CD4-positive, alpha-beta T cell treated with Interleukin-17A for 4 hours (primary cell): ENCODE measurements at places on chromosomes 16 and 17.
A peak's percentile ranks its signal among the peaks of the same experiment; 100 is the strongest.

GRCh38 chr16:72236866-72237265, 64.9 kb upstream of the PMFBP1 start:
- DNase-seq: no peak

DNA sequence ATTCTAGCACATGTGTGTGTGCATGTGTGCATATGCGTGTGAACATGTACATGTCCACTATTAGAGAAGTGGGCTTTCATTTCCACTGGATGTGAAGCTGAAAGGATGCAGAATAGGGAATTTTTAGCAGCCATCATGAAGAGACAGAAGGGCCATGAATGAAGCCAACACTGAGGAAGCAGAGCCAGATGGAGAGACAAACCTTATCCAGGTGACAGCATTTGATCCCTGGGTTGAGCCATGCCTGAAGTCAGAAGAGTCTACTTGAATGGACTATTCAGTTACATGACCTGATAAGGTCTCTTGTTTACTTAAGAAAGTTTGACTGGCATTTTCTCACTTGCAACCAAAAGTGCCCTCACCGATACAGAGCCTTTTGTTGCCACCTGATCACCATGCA, 88.4 kb downstream of the ASIC2 start:
- no peak for DNase-seq

GRCh38 chr16:65832679-65833078, 533.8 kb upstream of the CDH5 start:
- DNase-seq: no peak

DNA sequence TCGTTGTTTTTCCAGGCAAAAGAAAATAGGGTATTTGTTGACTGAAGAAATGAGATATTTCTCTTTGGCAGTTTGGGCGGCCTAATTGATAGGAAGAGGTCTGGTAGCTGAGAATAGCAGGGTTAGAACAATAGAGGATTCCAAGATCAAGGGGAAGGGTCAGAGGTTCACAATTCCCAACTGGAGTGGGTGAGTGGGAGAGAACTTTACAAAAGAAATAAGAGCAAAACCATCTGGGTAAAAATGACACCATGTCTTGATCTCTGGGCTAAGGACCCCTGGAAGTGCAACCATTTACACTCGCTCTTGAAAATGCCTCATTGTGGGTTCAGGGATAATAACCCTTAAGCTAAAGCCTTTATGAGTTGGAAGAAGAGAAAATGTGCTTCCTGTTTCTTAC, 180.5 kb downstream of the CDH13 start:
- DNase-seq: no peak

GRCh38 chr16:2088759-2089358, 41.1 kb downstream of the TSC2 start:
- no peak for DNase-seq

GRCh38 chr17:31061678-31062077, 33.1 kb upstream of the NF1 start:
- no peak for DNase-seq

DNA sequence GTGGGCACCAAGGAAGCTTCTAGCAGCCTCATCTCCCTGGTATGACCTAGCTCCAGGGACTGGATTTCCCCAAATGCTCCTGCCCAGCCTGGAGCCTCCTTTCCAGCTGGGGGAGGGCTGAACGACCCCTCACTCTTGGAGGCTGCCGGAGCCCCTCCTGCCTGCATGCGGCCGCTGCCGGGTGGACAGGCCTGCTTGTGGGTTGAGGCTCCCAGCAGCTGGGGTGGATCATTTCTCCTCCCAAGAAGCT, 213.6 kb downstream of the SEC14L1 start:
- DNase-seq: no peak

GRCh38 chr16:19861133-19861532, 23.5 kb downstream of the GPRC5B start:
- DNase-seq: no peak

- DNase-seq: no peak
These were observed 152.3 kb downstream of the RPTOR start for GRCh38 chr17:80696964-80697363.

GRCh38 chr17:61331178-61331577, 68.5 kb upstream of the TBX2 start:
- DNase-seq: no peak

GRCh38 chr16:53094013-53094630, 39.3 kb downstream of the CHD9 start:
- DNase-seq: peak; percentile 47

- no peak for DNase-seq
These were observed 19.3 kb upstream of the NAT9 start for GRCh38 chr17:74795327-74796020.

- no peak for DNase-seq
These were observed 24.4 kb downstream of the SRL start for GRCh38 chr16:4217204-4218131.

DNA sequence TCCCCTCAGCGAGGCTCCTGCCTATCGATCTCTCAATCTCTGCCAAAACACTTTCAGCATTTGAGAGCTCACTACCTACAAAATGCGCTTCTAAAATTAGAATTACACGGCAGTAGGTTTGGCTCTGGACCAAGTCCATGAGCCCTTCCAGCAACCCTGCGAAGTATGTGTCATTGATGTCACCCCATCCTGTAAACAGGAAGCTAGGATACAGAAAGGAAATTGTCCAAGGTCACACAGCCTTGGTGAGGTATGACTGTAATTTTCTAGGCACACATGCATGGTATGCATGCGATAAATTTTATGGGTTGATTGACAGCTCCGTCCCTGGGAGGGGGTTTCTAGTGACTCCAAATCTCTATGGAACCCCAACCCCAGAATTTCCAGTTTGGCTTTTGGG, 330.3 kb upstream of the CDH5 start:
- DNase-seq: no peak

DNA sequence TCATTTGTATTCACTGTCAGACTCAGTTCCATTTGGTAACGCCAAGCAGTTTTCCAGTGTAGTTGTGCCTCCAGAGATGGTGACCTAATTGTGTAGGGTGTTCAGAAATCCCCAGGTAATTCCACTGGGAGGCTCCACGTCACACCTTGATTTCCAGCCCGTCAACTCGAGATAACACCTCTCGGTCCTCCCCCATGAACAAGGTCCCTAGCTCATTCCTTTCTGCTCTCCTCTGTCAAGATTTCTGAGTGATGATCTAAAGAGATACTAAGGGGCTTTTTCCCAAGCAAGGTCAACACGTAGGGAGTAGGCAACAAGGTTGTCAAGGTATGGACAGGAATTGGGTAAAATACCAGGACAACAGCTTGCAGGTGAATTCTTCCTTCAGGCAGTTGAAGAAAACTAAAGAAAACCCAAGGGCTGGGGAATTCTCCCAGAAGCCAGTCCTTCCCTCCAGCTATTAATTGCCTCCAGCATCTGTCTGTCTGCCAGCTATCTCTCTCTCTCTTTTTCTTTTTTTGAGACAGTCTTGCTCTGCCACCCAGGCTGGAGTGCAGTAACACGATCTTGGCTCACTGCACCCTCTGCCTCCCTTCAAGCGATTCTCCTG, 31.4 kb downstream of the GPRC5B start:
- DNase-seq: no peak

DNA sequence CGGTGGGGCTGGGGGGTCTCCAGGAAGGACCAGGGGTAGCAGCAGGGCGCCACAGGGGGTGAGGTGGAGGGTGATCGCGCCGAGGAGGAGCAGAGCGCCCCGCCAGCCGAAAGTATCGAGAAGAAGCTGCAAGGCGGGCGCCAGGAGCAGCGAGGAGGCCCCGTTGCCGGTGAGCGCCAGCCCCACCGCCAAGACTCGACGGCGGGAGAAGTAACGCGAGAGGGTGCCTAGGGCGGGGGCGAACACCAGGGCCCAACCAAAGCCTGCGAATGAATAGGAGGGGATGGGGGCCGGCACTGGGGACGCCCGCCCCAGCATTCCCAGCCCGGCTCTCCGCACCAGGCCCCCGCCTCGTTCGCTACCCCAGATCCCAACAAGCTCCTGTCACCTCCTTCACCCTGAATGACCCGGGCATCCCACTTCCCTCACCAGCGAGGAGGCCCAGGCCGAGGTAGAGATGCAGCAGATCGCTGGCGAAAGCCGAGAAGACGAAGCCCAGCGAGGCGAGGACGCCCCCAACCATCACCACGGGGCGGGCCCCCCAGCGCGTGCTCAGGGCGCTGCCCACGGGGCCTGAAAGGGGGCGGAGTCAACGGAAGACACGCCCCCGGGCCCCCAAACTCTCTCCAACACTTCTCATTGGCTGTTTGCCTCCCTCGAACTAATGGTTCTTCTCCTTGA, 1.3 kb downstream of the SLC16A11 start:
- DNase-seq: peak; percentile 57

DNA sequence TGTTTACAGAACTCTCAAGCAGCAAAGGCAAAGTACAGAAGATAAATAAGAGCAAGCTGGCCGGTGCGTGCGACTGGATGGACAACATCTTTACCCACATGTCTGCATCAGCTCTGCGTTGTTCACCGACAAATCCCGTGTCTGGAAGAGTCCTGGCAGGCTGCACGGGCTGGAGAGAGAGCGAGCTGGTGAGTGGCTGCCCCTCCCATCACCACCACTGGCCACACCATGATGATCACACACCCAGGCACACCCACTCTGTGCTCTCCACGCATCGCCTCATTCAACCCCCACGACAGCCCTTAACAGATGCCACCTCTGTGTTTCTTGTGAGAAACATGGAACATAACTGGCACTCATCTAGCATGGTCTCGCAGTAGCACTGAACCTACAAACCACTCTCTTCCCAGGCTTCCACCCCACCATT, 59.2 kb downstream of the ANKRD11 start:
- no peak for DNase-seq

DNA sequence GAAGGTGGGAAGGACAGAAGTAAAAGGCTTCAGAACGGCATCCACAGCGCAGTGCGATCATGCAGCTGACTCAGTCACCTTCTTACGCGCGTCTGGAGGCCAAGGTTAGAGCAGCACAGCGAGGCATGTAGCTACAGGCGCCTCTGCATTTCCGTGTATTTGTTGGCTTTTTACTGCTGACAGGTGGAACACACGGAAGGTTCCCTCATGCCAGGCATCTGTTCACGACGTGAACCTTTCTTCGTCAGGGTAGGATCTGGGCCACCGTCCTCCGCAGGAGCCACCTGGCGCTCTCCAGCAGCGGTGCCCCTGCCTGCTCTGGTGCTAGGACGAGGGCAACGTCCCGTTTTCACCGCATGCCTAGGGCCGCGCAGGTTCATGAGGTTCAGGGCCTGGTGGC, 15.3 kb downstream of the TMEM204 start:
- no peak for DNase-seq

- no peak for DNase-seq
These were observed 79.0 kb downstream of the ARHGAP17 start for GRCh38 chr16:24936151-24936550.

DNA sequence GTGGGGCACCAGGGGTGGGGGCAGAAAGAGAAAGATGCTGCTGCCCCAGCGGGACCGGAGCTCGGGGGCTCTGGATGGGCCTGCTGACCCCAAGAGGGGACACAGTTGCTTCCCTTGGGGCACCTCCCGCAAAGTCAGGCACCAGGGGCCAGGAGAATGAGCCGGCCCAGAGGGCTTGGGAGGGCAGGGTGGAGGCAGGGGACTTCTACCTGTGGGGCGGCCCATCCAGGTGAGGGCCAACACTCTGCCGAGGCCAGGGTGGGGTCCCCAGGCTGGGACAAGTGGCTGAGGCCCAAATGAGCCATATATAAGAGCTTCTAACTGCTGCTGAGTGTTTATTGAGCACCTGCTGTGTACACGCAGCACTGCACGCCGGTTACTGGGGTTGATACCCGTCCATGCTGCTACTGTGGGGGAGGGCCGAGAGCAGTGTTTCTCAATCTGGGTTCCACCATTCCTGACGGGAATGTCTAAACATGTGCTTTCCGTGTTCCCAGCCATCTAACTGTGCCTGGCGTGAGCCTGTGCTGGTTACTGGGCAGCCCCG, 211.7 kb upstream of the GSE1 start:
- no peak for DNase-seq

DNA sequence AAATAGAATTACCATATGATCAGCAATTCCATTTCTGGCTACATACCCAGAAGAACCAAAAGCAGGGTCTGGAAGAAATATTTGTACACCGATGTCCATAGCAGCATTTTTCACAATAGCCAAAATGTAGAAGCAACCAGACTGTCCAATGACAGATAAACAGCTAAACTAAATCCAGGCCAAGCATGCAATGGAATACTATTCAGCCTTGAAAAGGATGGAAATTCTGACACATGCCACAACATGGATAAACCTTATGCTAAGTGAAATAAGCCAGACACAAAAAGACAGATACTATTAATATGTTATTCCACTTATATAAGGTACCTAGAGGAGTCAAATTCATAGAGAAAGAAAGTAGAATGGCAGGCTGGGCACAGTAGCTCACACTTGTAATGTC, 25.9 kb upstream of the CREBBP start:
- no peak for DNase-seq

DNA sequence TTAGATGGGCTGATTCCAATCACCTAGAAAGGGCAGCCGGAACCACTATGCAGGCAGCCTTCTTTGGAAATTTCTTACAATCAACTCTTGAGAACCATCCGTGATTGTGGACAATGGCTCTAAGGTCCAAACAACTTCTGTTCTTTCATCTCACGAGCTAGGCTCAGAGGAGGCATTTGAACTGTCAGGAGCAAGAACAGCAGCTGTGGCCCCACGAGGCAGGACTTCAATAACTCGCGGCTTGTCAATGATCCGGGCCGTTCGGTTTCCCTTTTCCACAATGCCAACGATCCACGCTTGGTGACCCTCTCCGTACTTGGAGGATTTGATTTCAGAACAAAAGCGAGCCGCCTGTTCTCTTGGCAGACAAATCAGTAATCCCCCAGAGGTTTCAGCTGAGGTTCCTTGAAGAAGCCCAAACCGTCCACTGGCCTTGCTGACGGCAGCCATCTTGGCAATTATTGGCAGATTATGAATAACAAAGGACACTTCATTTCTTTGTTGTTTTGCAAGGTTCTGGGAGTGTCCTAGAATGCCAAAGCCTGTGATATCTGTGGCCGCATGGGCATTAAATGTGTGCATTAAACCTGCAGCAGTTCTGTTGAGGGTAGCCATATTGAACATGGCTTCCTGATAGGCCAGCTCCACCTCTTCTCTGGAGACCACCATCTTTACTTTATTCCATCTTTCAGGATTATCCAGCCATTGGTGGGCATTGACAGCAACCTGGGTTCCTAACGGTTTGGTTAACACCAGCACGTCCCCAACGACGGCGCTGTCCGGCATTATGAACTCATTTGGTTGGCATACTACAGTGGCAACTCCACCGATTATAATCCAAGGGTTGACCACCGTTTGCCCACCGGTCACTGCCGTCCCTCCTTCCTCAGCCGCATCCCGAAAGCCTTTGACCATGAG, 1.2 kb downstream of the SEPHS2 start:
- no peak for DNase-seq

- no peak for DNase-seq
These were observed 23.0 kb upstream of the TMEM132E start for GRCh38 chr17:34556384-34556783.

DNA sequence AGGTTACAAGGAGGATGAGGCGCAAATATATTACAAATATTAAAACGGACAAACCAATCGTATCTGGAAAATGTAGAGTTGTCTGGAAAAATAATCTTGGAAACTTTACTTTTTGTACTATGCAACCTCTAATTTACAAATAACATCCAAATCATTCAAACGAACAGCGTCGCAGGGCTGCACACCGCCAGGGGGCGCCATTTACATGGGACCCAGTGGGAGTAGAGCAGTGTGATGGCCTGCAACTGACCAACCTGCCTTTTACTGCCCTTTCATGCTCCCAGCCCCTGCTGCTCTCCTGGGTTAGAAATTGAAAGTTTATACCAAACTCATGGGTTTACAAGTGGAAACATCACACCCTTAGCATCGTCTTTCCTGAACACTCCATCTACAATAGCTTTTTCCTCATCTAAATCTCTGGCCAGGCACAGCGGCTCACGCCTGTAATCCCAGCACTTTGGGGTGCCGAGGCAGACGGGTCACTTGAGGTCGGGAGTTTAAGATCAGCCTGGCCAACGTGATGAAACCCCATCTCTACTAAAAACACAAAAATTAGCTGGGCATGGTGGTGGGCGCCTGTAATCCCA, 10.0 kb downstream of the PITPNC1 start:
- DNase-seq: peak; percentile 77
